ENCODE measurements at places on chromosomes 7 and 10.
A peak's percentile ranks its signal among the peaks of the same experiment; 100 is the strongest.

DNA sequence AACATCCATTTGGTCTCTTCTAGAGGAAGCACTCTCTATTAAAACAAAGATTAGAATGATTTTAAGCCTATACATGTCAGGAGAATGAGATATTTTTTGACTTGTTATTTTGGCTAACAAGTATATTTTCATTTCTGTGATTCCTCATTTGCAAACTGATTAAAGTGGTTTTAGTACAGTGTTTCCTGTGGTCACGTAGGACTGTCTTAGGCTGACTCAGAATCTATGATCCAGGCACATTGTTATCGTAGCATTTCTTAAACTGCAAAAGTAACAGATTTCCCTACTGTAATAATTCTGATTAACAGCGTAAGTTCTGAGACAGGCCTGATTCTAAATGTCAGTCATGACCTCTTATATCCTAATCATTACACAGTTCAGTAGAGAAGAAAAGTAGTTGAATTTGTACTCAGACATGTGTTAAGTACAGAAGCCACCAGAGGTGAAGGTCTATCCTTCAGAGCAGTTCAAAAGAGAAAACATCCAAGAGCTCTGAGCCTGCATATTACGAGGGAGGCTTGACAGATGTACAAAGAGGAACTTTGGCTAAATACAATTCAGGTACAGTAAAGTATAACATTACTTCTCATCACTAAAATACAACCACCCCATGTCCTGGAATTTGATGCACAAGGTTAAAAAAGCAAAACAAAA lies 124.1 kb upstream of the TEX47 start:
- no peak for DNase-seq

DNA sequence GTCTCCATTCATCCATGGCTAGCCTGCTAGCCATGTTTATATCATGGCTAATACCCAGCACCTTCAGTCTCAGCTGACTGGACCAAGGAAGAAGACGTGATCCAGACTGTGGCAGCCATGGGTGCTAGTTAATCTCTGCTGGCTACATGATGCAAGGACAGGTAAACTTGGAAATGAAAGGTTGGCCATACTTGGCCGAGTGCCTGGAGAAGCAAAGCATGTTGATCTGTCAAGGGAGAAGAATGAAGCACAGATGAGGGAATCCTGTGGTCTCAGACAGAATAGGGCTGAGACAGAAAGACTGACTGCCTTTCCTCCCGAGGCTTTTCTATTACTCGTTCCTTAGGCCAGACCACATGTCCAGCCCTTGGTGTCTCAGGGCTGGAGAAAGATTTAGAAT lies 41.1 kb downstream of the CPVL start:
- DNase-seq, result no peak

DNA sequence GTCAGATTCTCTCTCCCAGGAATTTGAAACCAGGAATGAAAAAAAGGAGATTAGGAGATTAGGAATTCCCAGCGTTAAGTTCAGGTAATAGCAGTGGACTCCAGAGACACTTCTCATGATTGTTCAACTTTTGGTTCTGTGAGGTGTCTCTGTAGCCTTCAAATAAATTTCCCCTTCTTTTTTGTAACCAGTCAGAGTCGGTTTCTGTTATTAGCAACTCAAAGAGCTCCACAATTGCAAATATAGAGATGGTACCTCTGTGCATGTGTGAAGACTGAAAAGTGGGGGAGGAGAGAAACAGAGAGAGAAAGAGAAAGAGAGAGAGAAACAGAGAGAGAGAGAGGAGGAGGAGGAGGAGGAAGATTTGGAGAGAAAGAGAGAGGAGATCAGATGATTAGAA lies 112.8 kb upstream of the STEAP1B start:
- no peak for DNase-seq

- no peak for DNase-seq
Observed at GRCh38 chr10:28365840-28366239, 63.0 kb upstream of the MPP7 start.

GRCh38 chr10:82736305-82736704 lies 861.3 kb downstream of the NRG3 start:
- DNase-seq, result no peak

- no peak for DNase-seq
Observed at GRCh38 chr7:22013711-22014110, 68.0 kb upstream of the CDCA7L start.

DNA sequence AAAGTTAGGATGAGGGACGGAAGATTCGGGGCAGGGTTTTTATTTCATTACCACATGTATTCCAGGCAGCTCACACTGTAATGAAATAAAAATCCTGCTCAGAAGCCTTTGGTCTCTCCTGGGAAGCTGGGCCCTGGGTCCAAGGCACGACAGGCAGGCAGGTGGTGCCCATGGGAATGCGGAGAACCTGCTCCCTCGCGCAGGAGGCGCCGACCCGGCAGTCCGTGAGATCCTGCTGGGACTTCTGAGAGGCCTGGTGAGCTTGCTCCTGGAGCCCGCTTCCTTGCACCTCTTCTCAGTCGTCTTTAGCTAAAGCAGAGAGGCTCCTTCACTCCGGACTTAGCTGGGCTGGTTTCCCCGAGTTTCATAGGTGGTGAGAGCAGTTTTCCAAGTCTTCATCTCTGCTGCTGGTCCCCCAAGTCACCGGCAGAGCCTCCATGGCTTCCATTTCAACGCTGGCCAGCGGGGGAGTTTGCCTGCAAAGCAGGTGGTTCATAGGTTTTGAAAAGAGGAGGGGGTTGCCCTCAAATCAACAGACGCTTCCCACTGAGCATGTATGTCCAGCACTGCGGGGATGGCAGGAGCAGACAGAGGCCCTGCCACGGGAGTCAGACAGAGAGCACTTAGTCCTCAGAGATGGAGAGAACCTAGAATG lies 24.5 kb downstream of the IL15RA start:
- DNase-seq, result no peak

GRCh38 chr7:75757860-75758259 lies 14.2 kb downstream of the CCL26 start:
- no peak for DNase-seq

DNA sequence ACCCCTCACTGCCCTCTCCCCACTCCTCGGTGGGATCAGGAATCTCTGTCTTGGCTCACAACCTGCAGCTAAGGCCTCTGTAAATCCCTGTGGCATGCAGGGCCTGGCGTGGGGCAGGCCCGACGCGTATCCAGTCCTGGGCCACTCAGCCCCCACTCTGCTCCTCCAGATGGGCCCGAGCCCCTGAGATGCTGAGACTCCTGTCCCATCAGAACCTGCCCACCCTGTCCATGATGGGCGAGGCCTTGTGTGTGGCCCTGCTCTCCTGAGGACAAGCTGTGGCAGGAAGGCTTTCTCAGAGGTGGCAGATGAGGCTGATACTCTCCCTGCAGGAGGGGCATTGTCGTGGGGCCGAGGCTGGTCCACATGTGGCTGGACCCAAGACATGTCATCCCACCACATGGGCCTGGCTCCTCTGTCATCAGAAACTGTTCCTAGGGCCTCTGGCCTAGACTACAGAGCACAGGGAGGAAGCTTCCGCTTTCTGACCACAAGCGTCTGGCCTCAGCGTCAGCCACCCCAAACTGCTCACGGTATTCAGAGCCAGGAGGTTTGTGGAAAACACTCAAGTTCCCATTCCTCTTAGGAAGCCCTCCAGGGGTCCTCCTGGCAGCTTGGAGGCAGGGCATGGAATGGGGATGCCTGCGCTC lies 6.0 kb downstream of the ALOX5 start:
- DNase-seq, result peak; percentile 68

- no peak for DNase-seq
Observed at GRCh38 chr10:92003258-92003657, 79.7 kb downstream of the BTAF1 start.

DNA sequence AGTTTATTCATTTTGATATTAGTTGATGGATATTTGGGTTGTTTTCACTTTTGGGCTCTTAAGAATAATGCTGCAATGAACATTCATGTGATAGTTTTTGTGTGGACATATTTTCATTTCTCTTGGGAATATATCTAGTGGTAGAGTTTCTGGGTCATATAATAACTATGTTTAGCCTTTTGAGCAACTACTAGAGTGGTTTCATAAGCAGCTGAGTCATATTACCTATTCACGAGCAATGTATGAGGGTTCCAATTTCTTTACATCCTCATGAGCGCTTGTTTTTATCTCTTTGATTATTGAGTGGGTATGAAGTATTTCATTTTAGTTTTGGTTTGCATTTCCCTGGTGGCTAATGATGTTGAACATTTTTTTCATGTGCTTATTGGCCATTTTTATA lies 182.6 kb downstream of the PON1 start:
- no peak for DNase-seq

- DNase-seq, result no peak
Observed at GRCh38 chr7:144873316-144873845, 37.5 kb upstream of the TPK1 start.

DNA sequence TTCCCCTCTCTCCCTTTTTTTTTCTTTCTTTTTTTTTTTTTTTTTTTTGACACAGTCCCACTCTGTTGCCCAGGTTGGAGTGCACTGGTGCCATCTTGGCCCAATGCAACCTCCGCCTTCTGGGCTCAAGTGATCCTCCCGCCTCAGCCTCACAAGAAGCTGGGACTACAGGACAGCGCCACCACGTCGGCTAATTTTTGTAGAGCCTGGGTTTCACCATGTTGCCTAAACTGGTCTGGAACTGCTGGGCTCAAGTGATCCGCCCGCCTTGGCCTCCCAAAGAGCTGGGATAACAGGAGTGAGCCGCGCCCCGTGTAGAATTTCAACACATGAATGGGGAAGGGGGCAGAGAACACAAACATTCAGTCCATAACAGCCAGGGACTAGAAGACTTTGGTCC lies 2.6 kb upstream of the SP4 start:
- DNase-seq, result no peak

- DNase-seq, result no peak
Observed at GRCh38 chr7:66237906-66238772, 33.0 kb downstream of the TPST1 start.

GRCh38 chr7:134737566-134738345 lies 41.7 kb upstream of the CALD1 start:
- DNase-seq, result no peak

GRCh38 chr7:70627461-70627860 lies 504.5 kb upstream of the GALNT17 start:
- DNase-seq, result no peak

DNA sequence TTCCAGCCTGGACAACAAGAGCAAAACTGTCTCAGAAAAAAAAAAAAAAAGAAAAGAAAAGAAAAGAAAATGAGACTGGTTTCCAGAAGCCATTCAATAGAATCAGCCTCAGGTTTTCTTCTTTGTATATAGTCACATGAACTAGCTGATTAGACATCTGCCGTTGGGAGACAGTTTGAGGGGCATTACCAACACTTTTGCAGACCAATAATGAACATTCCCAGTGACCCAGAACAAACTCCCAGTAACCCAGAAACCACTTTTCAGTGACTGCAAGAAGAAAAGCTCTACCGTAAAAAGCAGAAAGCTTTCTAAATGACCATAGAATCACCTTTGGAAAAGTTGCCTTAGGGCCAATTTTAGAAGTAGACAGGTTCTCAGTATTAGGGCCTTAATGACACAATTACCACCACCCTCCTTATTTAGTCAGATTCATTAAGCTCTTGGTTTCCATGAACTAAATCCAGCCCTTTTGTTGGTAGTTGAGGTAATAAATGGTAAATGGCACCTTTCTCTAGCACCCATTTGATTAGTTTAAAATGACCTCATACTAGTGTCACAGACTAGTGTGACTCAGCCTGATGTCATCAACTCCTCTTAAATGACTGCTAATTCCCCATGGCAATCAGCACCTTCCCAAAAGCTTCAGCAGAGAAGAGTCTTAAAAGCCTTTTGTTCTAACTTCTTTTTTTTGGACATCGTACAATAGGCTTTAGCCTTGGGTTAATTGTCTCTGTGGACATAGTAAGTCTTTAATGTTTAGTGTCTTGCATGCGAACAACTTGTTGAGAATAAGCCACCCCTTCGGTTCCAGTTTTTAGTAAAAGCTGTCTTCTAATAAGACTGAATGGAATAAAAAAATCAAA lies 33.6 kb upstream of the XRCC2 start:
- no peak for DNase-seq

DNA sequence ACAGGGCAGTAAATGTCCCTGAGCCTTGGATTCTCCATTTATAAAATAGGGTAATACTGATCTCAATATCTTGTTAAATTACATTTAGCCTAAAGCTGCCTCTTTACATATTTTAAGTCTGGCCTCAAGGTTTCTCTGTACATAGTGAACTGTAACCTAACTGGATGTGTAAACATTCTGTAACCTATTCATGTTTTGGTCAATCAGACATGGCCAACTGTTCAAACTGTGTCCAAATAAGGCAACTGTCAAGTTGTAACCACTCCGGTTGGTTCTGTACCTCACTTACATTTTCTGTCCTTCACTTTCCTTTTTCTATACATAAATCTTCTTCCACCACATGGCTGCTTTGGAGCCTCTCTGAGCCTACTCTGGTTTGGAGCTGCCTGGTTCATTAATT lies 107.1 kb upstream of the ITGB1 start:
- no peak for DNase-seq
